ENCODE measurements at places on chromosomes 7 and 10.

GRCh38 chr10:29268011-29268410 lies 20.9 kb upstream of the LYZL1 start:
- no peak for DNase-seq

DNA sequence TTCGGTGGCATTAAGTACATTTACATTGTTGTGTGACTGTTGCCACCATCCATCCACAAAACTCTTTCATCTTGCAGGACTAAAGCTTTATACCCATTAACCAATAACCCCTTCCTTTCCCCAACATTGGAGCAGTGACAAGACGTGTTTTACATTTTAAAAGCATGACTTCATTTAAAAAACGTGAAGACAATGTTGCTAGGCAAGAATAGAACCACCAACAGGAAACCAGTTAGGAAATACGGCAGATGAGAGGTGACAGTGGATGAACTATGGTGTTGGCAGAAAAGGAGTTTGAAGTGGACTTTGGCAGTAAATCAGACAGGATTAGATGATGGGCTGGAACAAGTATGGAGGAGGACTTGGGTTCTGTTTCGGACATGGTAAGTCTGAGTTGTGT lies 17.0 kb downstream of the TMEM236 start:
- DNase-seq, result no peak

DNA sequence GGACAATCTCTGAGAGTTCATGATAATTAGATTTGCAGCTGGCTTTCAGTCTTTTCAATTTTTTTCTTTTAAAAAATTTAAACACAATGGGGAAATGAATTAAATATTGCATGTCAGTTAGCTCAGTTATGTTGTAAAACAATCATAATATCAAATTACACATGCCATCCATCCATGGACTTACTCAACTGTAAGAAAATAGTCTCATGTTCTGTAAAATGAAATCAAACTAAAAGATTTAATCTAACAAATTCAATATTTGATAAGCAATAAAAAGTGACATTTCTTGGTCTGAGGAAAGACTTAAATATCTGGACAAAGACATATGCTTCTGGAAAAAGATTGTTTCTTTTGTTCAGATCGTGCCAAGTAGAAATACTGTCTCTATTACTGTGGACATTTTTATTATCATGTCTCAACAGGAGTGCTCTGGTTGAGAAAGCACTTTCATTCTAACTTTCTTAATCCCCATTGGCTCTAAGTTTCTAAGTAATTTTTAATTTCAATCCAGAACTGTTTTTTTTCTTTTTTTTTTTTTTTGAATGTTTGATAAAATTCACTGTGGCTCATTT lies 179.2 kb upstream of the FAM3C start:
- no peak for DNase-seq

DNA sequence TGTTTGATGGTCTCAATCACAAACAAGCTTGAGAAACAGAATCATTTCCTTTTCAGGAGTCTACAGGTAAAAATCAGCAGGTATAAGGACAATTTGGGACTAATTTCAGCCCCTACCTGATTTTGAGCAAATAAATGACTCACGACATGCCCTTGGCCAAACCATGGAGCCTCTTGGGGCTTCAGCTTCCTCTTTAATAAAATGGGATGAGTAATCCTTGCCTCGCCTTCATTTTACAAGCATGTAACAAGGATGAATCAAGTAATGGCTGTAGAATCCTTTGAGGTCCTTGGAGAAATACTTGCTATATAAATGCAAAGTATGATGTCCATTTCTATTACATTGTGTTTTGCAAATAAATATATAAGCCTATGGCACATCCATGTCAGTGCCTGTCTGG lies 212.8 kb upstream of the PODXL start:
- no peak for DNase-seq
